ENCODE measurements at places on chromosomes 11 and 22.
A peak's percentile ranks its signal among the peaks of the same experiment; 100 is the strongest.

DNA sequence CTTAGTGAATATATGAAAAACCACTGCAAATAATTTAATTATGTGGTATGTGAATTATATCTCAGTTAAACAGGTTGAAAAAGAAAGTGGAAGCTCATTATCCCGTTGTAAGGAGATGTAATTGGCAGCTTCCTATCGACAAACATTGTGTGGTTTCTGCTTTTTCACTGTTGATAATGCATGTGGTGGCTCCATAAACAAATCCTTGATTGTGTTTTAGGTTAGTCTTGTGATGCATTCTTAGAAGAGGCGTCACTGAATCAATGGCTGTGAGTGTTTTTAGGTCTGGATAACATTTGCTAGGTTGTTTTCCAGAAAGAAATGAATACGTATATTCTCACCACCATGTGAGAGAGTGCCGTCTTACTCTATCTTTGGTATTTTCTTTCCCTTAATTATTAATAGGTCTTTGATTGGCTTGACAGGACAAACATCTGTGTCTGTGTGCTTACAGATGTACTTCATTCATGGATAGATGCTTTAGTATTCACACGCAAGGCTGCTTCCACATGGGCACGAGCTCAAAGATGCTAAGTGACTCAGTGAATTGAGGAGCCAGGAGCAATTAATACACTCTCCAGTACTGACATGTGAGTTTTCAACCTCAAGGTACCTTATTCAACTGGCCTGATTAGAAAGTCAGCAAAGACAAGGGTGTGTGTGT is 166.7 kb downstream of the TBC1D22A start:
- DNase-seq, result no peak

- no peak for DNase-seq
These were observed 20.6 kb upstream of the TPH1 start for GRCh38 chr11:18066626-18067025.

- no peak for DNase-seq
These were observed 60.3 kb upstream of the POU2AF2 start for GRCh38 chr11:111185266-111185665.

DNA sequence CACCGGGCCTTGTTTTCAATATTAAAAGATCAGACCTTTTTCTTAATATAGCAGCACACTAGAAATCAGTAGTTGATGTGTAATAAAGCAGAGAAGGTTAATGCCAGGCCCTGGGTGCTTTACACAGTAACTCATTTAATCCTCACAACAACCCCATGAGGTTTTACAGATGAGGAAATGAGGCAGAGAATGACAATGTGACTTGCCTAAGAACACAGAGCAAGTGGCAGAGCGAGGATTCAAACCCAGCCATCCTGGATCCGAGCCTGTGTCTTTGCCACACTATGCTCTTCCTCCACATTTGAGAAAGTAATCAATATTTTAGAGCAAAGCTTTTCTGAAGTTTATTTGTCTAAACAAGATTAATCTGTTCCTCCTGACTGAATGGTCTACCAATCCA is 7.2 kb downstream of the JAML start:
- DNase-seq, result no peak

- peak; percentile 33 for DNase-seq
These were observed 29.6 kb downstream of the TRIM29 start for GRCh38 chr11:120108154-120108784.

DNA sequence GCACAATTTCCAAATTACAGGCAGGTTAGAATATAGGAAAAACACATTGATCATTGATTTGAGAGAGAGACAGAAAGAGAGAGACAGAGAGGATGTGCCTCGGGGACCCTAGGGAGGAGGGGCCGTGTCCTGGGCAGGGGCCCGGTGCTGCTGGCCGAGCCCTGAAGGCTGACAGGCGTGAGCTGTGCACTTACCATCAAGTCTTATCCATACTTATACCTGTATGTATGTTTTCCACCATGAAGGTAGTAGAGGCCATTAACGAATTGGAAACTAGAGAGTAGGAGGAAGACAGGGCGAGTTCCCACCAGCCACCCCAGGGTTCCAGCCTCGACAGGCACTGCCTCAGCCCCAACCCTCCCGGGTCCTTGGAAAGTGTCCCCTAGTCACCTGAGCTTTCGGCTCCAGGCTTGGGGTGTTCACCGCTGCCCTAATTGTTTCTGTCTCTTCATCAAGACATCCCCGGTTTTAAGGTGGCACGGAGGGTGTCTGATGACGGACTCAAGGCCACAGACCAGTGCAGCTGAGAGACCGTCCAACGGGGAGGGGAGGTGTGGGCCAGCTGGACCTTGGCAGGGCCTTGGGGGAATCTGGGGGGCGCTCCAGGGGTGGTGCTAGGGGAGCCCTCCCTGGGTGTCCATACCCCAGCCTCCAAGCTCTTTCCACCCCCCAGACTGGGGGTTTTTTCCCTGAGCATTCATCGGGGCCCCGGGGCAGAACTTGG is 431.3 kb downstream of the TBC1D22A start:
- no peak for DNase-seq

GRCh38 chr11:47616726-47617416 is 22.7 kb upstream of the C1QTNF4 start:
- DNase-seq, result no peak

DNA sequence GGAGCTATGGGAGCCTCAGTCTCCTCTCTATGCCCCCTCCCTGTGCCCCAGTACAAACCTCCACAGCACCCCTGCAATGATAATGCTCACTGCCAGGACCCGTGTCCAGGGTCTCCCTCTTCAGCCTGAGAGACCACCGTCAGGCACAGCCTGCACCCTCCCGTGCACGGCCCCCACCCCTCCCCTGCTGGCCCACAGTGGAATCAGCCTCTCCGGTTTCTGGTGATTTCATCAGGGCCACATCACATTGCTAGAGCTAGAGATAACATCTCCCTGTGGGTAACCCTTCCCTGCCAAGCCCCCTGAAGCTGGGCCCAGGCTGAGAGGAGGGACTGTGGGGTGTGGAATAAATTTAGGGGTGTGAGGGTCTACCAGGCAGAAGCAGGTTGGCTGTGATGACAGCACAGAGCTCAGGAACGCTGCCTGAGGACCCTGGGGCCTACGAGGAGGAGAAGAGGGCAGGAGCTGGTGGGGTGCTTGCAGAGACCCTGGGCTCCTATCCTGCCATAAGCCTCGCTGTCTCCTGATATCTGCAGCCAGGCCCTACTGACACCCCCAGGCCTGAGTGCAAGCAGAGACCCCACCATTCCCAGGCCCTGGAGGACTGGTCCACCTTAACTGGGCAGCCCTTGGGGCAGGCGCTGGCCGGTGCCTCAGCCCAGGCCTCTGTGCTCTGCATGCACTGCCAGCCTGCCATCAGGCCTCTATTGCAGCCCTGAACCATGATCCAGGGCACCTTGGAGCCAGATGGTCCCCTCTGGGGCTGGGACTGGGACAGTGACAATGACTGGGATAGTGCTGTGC is at the start of gene KLHDC7B:
Gene KLHDC7B, plus strand, starts transcription at position 378 of the 804 bp plus-strand sequence. Its CDS starts 345 bp downstream, at position 723.
- DNase-seq, result no peak

DNA sequence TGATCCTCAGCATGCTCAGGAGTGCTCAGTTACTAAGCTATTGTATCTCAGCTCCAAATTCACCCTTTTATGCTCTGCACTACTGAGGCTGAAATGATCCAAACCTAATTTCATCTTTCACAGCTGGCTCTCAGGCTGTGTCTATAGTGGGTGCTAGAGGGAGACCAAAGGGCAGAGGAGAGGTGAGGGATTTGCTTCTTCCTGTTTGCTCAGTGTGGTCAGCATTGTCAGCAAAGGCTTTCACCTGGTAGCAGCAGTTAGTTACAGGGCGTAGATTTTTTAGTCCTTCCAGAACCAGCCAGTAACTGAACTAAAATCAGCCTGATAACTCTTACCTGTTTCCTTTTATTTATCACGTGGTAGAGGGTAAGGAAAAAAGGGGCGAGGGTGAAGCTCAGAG is 33.2 kb downstream of the XRCC6 start:
- DNase-seq, result no peak

GRCh38 chr22:48263791-48264351 is 1501.4 kb downstream of the TBC1D22A start:
- no peak for DNase-seq

DNA sequence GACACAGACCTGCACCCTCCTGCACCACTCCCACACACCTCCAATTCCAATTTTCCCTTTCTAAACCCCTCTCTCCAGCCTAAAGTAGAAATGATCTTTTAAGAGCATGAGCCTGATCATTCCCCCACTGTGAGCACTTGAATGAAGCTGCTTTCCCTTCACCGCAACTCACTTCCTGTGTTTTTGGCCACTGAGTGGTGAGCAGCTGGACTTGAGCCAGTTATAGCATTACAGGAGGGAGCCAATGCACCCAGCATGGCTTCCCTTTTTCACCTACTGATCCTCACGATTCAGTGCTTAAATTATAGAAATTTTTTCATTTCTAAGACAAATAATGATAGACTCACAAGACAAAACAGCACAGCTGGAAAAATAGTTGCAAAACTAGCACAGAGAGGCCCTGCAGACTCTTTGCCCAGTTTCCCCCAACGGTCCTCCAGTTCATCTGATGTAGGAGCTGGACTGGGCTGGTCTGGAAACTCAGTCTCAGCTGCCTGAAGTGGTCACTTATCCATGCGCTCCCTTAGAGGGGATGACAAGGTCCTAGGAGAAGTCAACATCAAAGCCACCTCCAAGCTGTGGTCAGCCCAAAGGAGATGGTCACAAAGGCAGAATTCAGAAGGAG is 9.7 kb upstream of the APOL4 start:
- DNase-seq, result no peak

- no peak for DNase-seq
These were observed 1137.0 kb downstream of the FAM181B start for GRCh38 chr11:81596704-81597103.

DNA sequence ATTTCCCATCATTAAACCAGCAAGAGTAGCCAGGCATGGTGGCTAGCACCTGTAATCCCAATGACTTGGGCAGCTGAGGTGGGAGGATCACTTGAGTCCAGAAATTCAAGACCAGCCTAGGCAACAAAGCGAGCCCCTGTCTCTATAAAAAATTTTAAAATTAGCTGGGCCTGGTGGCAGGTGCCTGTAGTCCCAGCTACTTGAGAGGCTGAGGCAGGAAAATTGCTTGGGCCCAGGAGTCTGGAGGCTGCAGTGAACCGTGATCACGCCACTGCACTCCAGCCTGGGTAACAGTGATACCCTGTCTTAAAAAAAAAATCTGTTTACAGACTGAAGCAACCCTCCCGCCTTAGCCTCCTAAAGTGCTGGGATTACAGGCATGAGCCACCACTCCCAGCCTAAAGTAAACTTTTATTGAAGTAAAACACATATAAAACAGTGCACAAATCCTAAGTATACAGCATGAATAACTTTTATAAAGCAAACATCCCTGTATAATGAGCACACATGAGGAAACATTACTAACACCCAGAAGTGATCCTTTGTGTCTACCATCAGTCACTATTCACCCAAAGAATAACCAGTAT is 12.6 kb downstream of the UCP3 start:
- no peak for DNase-seq

GRCh38 chr22:36027579-36027934 is 1.1 kb downstream of the RBFOX2 start:
- no peak for DNase-seq

- no peak for DNase-seq
These were observed 5.7 kb downstream of the PPARA start for GRCh38 chr22:46156031-46156430.

DNA sequence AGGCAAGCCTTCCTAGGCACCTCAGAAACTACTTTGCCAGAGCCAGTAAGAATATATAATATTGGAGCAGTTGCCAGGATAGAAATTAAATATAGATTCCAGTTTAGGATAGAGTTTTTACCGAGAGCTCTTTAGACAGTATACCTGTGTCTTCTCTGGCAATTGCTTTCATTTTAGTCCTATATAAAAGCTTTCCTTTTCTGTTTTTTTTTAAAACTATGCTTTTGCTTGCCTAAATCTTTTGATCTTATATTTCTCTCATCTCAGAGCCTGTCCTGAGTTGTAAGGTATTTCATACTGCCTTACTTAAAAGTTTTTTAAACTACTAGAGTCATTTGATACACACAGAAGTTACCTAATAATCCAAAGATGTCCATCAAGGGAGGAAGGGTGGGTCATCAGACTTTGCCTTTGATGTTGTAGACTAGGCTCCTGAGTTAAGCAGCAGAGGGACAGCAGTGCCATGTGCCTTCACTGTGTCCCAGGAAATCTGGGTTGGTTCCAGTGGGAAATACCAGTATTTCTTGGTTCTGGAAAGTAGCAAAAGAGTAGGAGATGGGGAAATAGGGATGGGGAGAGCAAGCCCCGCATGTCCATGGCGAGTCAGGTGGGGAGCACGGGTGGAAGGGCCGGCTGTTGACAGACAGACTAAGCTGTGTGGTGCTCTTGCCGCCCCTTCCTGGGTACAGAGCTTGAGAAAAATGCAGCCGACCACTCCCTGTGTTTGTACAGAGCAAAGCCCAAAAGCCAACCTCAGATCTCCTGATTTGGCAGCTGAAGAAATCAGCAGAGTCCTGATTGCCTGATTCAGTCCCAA is 11.2 kb downstream of the MCAM start:
- no peak for DNase-seq

DNA sequence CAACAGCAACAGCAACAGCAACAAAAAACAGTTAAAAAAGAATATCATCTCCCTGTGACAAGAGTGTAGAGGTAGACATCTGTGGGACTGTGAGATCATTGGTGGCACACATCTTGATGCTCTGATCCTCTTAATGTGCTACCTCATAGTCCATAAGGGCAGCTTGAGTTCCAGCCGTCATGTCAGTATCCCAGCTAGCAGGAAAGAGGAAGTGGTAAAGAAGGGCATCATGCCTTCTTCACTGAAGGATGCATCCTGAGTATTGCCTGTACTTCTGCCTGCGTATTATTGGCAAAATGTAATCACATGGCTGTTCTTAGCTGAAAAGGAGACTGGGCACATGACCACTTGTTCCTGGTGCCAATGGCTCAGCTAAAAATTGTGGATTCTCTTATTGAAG is 314.3 kb downstream of the TBC1D22A start:
- DNase-seq, result no peak

DNA sequence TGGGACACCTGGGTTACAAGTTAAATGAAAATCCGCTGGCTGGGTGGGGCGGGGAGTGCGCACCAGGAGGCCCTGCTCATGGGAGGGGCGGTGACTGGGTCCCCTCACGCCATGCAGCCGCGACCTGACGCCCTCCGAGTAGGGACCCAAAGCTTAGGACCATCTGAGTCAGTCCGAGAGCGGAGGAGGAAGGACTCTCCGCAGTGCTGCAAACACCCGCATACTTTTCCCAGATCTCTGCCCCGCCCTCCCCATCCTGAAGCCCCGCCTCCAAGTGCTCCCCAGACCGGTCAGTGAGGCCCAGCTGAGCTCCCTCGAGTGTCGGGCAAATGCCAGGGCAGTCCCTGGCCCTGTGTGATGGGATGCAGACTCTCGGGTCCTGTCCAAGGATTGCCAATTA is 6.6 kb upstream of the FLI1 start:
- no peak for DNase-seq
